ENCODE measurements at places on chromosomes 12 and 14. TPM values are rescaled to one million over a fixed set of nuclear protein-coding genes. Genes with fewer than 3 reads are reported as not detected.
A peak's percentile ranks its signal among the peaks of the same experiment; 100 is the strongest.

DNA sequence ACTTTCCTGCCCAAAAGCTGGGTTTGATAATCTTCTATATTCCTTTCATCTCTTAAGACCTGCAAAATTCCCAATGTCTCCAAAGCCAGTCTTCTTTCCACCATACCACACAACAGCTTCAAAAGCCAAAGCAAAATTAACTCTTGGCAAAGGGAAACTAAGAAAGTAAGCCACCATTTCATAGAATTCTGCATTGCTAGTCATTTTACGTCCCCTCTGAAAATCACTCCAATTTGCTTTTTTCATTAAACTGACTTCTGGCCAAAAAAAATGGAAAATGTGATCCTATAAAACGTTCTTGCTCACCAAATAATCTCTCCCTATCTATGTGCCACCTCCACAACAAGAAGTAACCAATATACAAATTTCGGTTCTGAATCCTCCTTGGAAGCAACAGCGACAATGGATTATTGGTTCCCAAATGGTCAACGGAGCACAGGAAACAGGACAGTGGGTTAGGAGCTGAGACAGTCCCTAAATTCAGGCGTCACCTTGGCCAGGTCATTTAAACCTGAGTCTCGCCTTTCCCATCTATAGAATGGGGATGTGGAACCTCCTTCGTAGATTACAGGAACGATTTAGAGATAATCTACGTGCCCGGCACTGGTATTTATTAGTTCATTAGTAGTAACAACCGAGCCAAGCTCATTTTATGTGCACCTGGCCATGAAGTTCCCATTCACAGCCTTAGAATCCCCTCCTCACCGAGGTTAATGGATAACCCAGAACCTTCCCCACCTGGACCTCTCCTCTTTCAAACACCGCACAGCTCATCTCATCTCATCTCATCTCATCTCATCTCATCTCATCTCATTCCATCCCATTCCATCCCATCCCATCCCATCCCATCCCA lies 1.2 kb downstream of the NT5DC3 start:
- no peak for DNase-seq

- DNase-seq, result no peak
Observed at GRCh38 chr12:87198181-87198580, 831.0 kb downstream of the C12orf50 start.

GRCh38 chr14:104868060-104868740 lies 3.1 kb downstream of the CEP170B start:
- DNase-seq, result no peak

DNA sequence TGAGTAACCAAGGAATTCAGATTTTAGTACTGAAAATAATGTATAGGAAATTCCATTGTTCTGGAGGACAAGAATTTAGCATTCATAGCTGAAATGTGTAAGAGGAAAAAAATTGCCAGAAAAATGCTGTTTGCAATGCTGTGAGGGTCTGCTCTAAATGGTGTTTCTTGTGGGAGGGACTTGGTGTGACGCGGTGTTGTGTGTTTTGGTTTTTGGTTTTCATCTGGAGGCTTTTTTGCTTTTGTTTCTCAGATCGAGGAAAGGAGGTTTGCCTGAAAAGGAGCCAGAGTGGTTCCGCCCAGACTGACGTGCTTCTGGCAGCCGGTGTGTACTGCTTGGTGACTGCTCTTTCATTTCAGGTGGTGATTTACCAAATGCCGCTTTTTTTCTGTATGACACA lies 211.8 kb upstream of the HMGA2 start:
- no peak for DNase-seq

GRCh38 chr14:68781161-68782021 lies 11.5 kb downstream of the ZFP36L1 start:
- peak; percentile 60 for DNase-seq

GRCh38 chr14:91866061-91866460 lies 1.3 kb downstream of the TC2N start:
- DNase-seq, result no peak

Gene ARL1
- total RNA-seq, result 76.9 TPM

Gene FBRSL1
- 80.2 TPM for total RNA-seq

Gene ALX1
- not detected for total RNA-seq

Gene RERGL
- not detected for total RNA-seq

Gene TAS2R9
- not detected for total RNA-seq

Gene GLRX5
- 46.7 TPM for total RNA-seq

Gene LIN7A
- 2.1 TPM for total RNA-seq

All from activated T-helper 1 cell treated with anti-CD3 and anti-CD28 coated beads, Interleukin-12 subunit alpha, Interleukin-12 subunit beta, Interleukin-2, Interleukin-4 antibody, amounts not matched to agents 30 ng/mL and 10 ng/mL and 1 ng/mL, durations not matched to agents 14 hours and 24 hours and 36 hours (primary cell).